ENCODE measurements at places on chromosomes 13 and 19.

GRCh38 chr13:104616990-104617389, 1550.8 kb upstream of the SLC10A2 start:
- DNase-seq: no peak

DNA sequence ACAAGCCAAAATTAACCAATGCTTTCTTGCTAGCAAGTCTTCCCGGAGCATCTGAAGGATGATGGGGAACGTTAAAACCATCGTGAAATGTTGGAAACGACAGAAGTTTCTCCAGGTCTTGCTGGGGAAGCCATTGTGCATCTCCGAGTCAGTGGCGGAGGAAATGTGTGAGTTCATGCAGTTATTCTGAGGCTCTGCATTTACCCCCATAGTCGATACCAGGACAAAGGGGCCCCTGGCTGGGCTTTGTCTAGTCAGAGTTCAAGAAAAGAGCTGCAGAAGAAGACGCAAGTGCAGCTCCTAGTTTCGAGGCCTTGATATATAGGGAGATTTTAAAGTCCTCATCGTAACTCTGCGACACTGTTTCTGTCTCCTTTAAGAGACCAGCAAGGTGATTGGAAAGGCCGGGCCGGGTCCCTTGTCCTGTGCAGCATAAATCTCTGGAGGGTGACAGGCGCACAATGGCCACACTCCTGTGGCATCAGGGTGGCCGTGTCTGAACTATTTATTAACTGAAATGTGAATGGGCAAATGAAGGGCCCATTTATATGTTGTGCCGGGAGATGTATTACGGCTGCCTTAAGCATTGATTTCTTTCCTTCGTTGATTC, 172.0 kb downstream of the TEX29 start:
- DNase-seq: no peak

- DNase-seq: no peak
These were observed 25.0 kb downstream of the MEGF8 start for GRCh38 chr19:42350417-42350816.

DNA sequence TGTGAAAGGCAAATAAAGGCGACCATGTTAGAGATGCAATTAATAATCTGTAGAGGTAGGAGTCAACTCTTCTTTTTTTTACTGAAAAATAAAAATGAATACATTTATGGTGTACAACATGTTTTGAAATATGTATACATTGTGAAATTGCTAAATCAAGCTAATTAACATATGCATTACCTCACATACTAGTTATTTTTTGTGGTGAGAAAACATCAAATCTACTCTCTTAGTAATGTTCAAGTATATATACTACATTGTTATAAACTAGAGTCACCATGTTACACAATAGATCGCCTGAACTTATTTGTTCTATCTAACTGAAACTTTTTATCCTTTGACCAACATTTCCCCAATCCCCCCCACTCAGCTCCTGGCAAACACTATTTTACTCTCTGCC, 143.2 kb downstream of the POU4F1 start:
- DNase-seq: no peak

DNA sequence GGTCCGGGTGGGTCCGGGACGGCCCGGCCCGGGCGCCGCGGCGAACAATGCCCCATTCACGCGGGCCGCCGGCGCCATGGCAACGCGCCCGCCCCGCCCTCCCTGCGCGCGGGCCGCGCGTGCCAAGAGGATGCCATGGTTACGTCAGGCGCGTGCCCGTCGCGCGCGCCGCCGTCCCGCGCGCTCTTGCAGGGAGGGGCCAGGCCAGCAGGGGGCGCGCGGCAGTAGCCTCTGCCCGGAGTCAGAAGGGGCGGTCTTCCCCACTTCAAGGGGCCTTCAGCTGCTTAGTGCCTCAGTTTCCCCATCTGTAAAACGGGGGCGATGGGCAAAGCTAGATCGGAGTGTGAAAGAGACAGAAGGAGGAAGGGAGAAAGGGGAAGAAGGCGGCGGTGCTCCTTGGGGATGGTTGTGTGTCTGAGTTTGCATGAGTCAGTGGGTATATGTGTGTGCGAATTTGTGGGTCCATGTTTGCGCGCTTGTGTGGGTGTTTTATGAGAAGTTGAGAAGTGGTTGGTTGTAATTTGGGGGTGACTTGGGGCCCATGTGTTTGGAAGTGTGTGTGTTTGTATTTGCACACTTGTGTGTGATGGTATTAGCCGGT, 11.6 kb upstream of the NFIX start:
- peak; percentile 75 for DNase-seq

DNA sequence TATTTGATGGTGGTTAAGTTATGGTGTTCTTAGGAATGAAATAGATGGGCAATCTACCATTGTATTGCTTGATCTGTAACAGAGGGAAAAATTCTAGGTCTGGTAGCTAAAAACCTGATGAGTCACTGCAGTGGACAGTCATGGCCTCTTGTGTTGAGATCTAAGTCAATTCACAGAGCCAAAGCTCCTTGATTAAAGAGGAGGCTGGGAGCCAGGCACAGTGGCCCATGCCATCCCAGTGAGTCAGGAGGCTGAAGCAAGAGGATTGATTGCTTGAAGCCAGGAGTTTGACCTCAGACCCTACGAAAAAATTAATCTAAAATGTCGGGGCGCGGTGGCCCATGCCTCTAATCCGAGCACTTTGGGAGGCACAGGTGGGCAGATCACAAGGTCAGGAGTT, 67.1 kb upstream of the KPNA3 start:
- no peak for DNase-seq

GRCh38 chr19:50505856-50506611, 5.0 kb downstream of the JOSD2 start:
- no peak for DNase-seq

DNA sequence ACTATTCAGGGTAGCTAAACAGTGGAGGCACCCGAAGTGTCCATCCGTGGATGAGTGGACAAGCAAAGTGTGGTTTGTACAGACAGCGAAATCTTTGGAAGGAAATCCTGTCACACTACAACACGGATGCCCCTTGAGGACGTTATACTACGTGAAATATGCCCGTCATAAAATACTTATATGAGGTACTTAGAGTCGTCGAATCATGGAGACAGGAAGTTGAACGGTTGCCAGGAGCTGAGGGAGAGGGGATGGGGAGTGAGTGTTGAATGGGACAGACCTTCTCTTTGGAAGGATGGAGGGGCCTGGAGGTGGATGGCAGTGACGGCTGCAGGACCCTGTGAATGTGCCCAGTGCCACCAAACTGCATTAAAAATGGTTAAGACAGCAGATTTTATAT, 11.6 kb downstream of the ATP4B start:
- no peak for DNase-seq

- no peak for DNase-seq
These were observed 40.8 kb downstream of the IER2 start for GRCh38 chr19:13190781-13191540.

DNA sequence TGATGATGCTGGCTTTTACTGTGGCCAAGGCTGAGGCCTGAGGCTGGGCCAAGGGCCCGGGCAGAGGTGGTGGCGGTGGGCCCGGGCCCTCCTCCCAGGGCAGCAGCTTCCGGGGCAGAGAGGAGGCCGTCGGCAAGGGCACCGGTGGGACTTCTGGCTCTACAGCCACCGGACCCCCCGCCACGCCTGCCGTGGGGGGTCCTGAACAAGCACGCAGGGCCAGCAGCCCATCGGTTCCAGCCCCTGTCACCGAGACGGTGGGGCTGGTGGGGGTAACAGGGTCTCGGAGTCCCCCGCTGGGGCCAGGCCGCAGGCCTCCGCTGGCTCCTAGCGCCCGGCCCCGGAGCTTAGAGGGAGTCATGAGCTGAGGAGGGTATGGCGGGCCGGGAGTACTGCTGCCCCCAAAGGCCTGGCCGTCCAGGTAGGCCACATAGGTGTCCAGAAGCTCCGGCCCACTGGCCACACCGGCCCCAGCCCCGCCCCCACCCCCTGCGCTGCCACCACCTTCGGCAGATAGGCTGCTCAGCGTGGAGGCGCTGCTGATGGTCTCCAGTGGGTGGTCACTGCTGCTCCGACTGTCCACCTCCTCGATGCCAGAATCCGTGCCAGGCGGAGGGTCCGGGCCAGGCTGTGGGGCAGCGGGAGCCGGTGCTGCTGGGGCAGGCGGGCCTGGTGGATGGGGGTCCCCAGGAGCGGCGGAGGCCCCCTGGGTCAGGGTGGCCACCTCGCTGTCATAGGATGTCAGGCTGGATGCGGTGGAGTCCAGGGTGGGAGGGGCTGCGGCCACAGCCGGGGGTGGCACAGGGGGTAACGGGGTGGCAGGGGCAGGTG, 17.3 kb downstream of the C19orf81 start:
- DNase-seq: no peak

All from activated effector memory CD4-positive, alpha-beta T cell treated with Interleukin-2 at 50 U/mL for 16 hours (primary cell).